ENCODE measurements at places on chromosomes 1 and 21. TPM values are rescaled to one million over a fixed set of nuclear protein-coding genes. Genes with fewer than 3 reads are reported as not detected.

- DNase-seq: no peak
These were observed 133.9 kb downstream of the LMX1A start for GRCh38 chr1:165222580-165222979.

The CFHR2 gene
- 0.15 TPM for polyA plus RNA-seq

The SFT2D2 gene
- polyA plus RNA-seq: 17.3 TPM

DNA sequence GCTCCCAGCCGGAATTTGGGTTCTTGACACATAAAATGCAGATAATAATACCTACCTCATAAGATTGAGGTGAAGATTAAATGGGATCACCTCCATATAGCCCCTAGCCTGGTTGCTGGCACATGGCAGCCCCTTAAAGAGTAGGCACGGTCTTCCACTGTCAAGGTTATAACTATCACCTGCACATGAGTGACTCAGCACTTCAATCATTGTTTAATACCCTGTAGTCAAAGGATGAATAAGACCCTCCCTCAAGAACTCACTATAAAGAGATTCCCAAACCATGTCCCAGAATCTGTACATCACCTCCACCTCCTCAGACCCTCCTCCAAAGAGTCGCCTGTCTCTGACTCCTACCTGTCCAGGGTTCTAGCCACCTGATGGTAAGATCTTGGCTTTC lies 6.5 kb upstream of the LMNA start:
- DNase-seq: no peak

The SYNC gene
- 2.0 TPM for polyA plus RNA-seq

GRCh38 chr1:26027716-26028489 lies 6.3 kb downstream of the EXTL1 start:
- no peak for DNase-seq

DNA sequence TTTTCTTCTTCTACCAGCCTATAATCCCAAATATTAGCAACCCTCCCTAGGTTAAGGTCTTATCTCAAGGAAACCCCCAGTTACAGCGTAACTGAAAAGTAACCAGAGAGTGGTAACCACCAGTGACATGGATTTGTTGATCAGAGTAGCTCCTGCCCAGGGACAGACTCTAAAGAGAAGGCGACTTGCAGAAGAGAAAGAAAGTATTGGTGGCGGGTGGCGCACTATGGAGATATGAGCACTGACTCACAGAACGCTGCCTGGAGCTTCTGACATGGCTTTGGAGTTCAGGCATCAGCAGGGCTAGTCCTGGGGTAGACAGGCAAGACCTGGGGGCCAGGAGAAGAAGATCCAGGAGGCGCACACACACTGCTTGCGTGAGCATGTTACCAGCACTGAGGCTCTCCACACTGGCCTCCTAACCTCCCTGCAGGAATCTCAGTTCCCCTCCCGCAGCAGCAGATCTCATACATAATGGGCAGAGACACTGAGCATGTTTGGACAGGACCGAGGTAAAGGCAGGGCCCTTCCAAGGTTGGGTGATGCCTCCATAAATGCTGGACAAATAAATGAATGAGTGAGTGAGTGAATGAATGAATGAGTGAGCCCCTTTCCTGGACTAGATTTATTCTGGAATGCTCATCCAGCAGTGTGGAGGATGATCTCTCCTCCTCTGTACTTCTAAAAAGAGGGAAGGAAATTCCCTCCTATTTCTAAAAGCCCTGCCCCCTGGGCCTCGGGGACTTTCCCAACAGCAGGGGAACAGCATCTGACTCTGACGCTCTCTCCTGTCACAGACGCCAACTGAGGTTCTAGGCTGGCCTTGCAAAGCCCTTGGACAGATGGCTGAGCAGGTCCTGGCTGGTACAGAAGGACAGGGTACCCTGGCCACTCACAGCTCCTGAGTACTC lies 175.5 kb downstream of the CLIC6 start:
- no peak for DNase-seq

DNA sequence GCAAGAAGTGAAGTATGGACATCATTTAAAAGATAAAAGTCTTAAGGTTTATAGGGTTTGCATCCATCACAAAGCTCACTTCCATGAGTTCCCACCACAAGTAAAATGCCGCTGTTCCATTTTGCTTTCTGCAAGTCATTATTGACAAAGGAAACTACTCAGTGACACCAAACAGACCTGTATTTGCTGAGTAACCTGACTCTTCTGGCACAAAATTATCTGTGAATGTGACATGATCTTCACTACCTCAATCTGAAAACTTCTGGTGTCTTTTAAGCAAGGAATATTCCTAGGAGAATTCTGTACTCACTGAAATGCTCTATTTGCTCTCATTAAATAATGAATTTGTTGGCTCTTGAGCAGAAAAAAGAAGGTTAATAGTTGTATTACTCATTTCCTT lies 1077.4 kb upstream of the ADGRL4 start:
- DNase-seq: no peak

Data from renal cortex interstitium (tissue), 15 donors.